Large intestine (tissue), 12 donors: ENCODE measurements at places on chromosomes 5 and 9. TPM values are rescaled to one million over a fixed set of nuclear protein-coding genes. Genes with fewer than 3 reads are reported as not detected.

Gene GRXCR2
- 0.03 TPM for polyA plus RNA-seq

Gene RBM18
- polyA plus RNA-seq = 16.2 TPM

Gene SLC27A6
- polyA plus RNA-seq = 3.3 TPM

Gene TRMT10B
- polyA plus RNA-seq = 25.0 TPM

Gene VCAN
- 82.7 TPM for polyA plus RNA-seq

DNA sequence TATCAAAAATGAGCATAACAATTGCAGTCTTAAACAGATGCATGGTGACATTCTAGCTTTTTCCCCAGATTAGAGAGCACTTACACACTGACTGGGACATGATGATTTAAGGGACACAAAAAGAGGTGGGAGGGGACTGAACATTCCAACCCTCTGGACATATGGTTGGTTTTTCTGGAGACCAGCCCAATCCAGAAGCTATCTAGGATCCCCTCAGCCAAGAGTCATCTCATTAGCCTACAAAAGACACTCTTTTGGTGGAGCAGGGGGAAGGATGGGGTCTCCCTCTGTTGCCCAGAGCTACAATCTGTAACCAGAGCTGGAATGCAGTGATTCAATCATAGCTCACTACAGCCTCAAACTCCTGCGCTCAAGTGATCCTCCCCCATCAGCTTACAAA, 97.3 kb upstream of the IQGAP2 start:
- DNase-seq = no peak

DNA sequence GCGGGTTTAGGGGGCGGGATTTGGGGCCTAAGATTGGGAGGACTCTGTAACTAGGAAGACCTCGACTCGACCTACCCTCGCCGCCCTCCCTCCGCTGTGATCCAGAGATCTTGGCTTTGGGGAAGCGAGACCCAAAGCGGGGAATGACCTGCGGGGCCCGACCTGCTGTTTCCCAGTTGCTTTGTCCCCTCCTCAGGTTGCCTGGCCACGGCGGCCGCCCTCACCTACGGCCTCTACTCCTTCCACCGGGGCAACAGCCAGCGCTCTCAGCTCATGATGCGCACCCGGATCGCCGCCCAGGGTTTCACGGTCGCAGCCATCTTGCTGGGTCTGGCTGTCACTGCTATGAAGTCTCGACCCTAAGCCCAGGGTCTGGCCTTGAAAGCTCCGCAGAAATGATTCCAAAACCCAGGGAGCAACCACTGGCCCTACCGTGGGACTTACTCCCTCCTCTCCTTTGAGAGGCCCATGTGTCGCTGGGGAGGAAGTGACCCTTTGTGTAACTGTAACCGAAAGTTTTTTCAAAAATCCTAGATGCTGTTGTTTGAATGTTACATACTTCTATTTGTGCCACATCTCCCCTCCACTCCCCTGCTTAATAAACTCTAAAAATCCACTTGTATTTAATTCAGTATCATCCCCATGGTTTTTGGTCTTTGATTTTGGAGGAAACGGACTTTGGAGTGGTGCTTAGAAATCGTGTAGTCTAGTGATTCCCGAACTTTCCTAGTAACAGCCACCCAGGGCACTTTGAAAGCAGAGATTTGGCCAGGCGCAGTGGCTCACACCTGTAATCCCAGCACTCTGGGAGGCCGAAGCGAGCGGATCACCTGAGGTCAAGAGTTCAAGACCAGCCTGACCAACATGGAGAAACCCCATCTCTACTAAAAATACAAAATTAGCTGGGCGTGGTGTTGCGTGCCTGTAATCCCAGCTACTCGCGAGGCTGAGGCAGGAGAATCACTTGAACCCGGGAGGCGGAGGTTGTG, 878 bp downstream of the HIGD2A start:
- no peak for DNase-seq
